Glutamatergic neuron (in vitro differentiated cells): ENCODE measurements at places on chromosomes 2 and 18. TPM values are rescaled to one million over a fixed set of nuclear protein-coding genes. Genes with fewer than 3 reads are reported as not detected.

GRCh38 chr18:75128911-75129716 lies 79.8 kb downstream of the PTGR3 start:
- no peak for DNase-seq

- no peak for DNase-seq
Observed at GRCh38 chr2:38978296-38978903, 88.7 kb downstream of the ARHGEF33 start.

GRCh38 chr2:96260387-96261260 lies 5.2 kb downstream of the TMEM127 start:
- peak; percentile 55 for DNase-seq

DNA sequence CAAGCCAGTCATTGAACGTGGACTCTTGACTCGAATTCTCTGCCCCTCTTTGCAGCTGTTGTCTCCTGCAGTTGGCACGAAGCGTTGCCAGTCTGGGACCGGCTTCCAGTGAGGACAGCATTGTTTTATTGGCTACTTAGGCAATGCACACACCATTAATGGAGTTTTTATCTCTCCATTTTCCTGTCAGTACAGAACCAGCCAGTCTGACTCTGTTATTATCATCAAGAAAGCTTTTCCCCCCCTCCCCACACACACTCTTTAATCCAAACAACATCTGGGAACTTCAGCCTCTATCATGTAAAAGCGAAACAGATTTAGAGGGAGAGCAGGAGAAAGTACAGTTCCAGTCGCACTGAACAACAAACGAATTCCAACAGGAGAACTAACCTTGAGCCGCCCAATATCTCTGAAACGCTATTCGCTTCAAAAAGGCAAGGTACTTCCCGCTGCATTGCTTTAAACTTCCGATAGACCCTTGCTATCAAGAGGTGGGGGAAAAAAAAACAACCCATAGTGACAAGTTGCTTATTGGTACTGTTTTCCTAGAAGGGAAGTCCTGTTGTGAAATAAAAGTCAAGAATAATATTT lies 38.2 kb downstream of the ACVR1 start:
- DNase-seq = no peak

- no peak for DNase-seq
Observed at GRCh38 chr2:10009811-10010781, 33.3 kb upstream of the KLF11 start.

GRCh38 chr2:239061824-239062570 lies 214.1 kb downstream of the TWIST2 start:
- no peak for DNase-seq

DNA sequence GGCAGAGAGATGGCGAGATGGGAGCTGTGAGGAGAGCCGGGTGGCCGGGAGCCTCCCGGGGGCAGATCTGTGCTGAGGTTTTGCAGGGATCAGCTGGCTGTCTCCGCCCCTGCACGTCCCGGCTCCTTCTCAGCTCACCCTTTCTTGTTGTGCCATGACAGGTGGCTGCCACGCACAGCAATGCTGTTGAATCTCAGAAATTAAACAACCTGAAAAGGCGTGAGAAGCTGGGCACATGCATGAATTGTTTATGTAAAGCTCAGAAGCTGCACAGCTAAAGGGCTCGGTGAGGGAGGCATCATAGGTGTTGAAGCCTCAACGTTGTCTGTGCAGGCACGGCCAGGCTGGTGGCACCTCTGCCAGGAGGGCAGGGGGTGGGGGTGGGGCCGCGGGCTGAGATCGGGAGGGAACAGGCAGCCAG lies 858 bp upstream of the RTP5 start:
- peak; percentile 19 for DNase-seq

GRCh38 chr2:88281302-88282217 lies 111.4 kb downstream of the THNSL2 start:
- DNase-seq = no peak

DNA sequence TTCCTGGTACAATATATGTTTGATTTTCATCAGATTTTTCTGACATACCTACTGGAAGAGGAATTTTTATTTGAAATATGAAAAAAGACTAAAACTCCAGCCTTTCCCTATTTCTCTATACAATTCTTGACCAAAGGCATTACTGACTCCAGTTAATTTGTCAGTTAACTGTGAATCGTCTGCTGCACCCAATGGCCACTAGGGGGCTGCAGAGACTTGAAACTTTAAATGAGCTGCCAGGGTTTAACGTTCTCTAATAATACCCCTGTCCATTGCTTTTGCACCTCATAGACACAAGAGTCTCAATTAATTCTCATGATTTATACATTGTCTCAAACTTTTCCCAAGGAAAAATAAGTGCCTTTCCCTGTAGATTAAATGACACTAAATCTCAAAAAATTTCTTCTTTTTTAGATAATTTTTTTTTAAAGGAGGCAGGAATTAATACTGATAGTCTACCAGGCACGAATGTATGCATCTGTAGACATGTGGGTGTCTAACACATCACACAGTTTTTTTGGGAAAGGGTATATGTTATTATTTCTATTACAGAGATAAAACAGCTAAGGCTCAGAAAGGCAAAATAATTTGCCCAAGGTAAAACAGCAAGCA lies 1.8 kb upstream of the ALK start:
- DNase-seq = peak; percentile 67

- no peak for DNase-seq
Observed at GRCh38 chr2:168216351-168217005, 30.9 kb downstream of the STK39 start.

GRCh38 chr2:124535816-124536215 lies 510.7 kb downstream of the CNTNAP5 start:
- no peak for DNase-seq

DNA sequence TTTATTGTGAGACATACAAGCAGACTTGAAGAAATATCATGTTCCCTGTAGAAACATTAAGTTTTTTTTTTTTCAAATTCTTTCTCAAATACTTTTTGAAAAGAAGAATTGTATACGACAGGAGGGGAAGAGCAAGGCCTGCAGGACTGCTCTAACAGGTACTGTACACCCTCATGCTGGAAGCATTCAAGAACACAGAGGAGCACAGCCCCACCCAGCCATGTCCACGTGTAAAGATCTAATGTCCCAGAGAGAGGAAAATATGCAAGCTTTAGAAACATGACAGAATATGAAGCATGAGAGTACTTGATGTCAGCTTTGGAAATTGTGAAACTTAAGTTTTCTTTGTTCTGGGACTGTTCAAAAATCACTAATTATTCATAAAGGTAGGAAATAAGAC lies 191.6 kb downstream of the TTC32 start:
- DNase-seq = no peak

GRCh38 chr2:21163213-21163612 lies 39.4 kb downstream of the TDRD15 start:
- DNase-seq = no peak

- peak; percentile 47 for DNase-seq
Observed at GRCh38 chr2:27356056-27356381, 545 bp downstream of the GTF3C2 start.

- DNase-seq = no peak
Observed at GRCh38 chr2:168336786-168337388, 89.5 kb upstream of the STK39 start.

- DNase-seq = peak; percentile 77
Observed at GRCh38 chr2:67215214-67216055, 181.7 kb upstream of the ETAA1 start.

- DNase-seq = peak; percentile 36
Observed at GRCh38 chr2:44768438-44769236, 172.9 kb upstream of the SIX3 start.

- DNase-seq = peak; percentile 32
Observed at GRCh38 chr2:55223958-55224760, 7.9 kb downstream of the CLHC1 start.

GRCh38 chr2:145597006-145597405 lies 1077.1 kb upstream of the ZEB2 start:
- no peak for DNase-seq

GRCh38 chr2:235077046-235077445 lies 125.2 kb downstream of the SH3BP4 start:
- no peak for DNase-seq

DNA sequence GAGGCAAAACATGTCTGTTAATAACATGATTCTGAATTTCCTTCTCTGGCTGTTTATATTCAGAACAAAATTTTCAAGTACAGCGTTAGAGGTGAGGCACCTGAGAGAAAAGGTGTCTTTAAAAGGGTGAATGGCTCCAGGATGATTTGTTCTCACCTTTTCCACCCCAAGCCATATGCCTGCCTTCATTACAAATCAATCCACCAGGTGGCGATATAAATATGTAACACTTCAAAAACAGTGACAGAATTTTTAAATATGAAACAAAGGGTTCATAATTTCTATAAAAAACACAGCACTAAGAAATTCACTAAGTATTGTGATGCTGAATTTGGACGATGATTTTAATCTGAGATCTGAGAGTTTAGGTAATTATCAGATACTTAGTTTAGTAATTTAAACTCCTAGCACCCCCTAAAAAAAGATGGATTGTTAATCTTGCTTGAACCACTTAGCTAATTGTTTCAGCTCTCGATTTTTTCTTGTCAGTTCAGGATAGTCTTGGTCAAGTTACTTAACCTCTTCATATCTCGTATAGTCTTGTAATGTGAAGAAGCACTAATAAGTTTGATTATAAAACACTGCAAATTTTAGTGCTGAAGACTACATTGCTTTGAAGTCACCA lies 528.8 kb downstream of the CPS1 start:
- no peak for DNase-seq

GRCh38 chr2:240405684-240406313 lies 29.7 kb upstream of the GPC1 start:
- no peak for DNase-seq

DNA sequence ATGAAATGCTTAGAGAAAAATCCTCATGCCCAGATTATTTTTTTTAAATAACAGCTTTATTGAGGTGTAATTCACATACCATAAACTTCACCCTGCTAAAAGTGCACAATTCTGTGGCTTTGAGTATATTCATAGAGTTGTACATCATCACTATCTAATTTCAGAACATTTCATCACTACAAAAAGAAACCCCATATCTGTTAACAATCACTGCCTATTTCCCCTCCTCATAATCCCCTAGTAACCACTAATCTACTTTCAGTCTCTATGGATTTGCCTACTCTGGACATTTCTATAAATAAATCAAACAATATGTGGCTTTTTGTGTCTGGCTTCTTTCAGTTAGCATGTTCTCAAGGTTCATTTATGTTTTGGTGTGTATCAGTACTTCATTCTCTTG lies 51.4 kb downstream of the OSBPL1A start:
- no peak for DNase-seq

- no peak for DNase-seq
Observed at GRCh38 chr2:200130762-200131166, 175.4 kb downstream of the MAIP1 start.

- DNase-seq = no peak
Observed at GRCh38 chr2:10400568-10400977, 47.6 kb downstream of the ODC1 start.

DNA sequence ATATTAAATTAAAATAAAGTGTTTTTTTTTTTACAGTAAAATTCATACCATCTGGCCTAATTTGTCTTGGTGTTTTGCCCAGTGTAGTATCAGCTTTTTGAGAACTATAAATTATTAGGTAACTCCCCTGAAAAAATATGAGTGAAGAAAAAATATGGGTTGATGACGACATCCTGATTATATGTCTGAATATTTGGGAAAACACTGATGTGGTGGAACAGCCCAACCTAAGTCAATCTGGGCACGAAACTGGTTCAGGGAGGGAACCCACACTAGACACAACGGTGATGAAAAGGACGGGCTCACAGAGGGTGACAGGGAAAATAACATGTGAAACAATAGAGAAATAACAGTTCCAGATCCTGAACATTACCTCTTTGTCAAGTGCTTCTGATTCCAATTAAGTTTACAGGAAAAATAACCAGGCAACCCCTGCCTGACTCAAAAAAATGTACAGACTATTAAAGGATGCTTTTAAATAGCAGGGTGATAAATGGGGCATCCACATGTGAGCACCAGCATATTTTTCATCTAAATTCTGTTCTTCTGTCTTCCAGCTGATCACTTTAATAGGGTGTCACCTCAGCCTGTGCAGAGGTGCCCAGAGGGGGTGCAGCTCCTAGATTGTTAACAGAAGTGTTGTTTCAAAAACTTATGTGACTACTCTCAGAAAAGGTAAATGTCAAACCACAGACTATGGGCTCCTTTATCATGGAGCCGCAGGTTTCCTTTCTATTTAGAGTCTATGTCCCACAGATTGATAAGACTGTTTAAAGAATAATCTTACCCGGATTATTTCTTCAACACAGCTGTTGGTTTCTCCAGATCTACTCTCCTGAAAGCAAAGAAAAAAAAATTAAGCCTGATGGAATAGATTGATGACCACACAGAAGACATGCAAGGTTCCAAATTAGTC lies 305.4 kb downstream of the AFF3 start:
- DNase-seq = no peak

RSAD2 gene
- total RNA-seq = not detected

DNAJC27 gene
- total RNA-seq = 17.9 TPM

IL1RN gene
- total RNA-seq = not detected

ASXL2 gene
- total RNA-seq = 19.9 TPM

RGPD4 gene
- total RNA-seq = 0.12 TPM
